Left lung (tissue), 14 donors: ENCODE measurements at places on chromosomes 6 and 20.

GRCh38 chr20:53052380-53052779, 80.2 kb downstream of the TSHZ2 start:
- DNase-seq: no peak

GRCh38 chr6:42148058-42148457, 5.6 kb upstream of the C6orf132 start:
- no peak for DNase-seq

DNA sequence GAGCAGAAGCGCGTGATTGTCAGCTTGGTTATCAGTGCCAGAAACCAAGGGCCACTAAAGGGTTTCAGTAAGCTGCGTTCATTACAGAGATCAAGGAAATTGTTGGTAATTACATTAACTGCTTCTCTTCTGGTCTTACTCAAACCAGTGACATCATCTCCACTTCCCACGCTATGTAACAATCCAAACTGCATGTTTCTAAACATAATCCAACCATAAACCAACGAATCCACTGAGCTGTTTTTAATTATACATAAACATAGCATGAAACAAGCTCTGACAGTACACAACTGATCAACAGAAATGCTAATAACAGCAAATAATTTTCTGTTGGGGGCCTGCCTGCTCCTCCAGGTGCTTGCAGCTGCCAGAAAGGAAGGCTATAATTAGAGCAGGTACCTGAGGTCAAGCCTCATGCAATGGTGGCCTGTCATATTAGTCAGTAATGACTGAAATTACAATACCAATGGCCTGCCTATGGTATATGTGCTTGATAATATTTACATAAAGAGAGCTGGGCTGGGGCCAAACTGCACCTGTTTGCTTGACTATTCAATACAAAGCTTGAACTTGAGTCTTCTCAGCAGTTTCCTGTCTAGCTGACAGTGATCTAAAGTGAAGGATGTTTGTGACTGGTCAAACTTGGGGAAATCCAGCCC, 40.1 kb downstream of the ILRUN start:
- peak; percentile 37 for DNase-seq

DNA sequence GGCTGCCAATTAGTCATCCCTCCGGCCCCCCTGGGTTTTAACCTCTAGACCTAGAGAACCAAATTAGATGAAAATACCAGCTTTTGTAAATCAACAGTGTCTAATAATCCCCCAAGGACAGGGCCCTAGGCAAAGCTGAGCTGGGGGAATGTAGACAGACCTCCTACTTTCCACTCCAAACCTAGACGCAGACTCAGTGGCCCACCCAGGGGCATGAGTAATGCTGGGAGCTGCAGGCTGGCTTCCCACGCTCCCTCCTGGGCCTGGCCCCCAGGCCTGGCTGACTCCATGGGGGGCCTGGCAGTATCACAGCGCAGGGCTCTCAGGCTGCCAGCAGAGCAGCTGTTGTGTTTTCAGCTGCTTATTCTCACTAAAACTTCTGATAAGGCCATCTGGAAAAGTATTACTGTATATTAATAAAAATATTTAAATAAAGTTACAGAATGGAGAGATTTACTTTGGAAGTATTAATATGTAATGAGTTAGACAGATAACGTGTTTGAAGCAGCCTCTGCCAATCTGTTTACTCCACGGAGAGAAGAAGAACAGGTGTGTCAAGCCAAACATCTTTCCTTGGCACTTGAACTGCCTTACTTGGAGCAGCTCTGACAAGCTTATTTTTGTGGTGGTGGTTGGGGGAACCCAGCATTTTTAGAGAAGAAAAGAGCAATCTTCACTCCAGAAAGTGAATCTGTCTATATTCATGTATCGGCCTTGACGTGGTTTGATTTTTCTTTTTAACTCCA, 144.0 kb upstream of the AGPAT4 start:
- DNase-seq: no peak

GRCh38 chr6:395432-396125, 4.0 kb downstream of the IRF4 start:
- no peak for DNase-seq

GRCh38 chr6:1802491-1803395, 193.0 kb downstream of the FOXC1 start:
- DNase-seq: no peak

DNA sequence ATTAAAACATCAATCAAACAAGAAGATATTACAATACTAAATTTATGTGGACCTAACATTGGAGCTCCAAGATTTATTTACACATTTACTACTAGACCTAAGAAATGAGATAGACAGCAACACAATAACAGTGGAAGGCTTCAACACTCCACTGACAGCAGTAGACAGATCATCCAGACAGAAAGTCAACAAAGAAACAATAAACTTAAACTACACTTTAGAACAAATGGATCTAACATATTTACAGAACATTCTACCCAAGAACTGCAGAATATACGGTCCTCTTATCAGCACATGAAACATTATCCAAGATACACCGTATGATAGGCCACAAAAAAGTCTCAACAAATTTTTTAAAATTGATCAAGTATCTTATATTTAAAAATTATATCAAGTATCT, 27.0 kb downstream of the SLC17A1 start:
- DNase-seq: no peak

DNA sequence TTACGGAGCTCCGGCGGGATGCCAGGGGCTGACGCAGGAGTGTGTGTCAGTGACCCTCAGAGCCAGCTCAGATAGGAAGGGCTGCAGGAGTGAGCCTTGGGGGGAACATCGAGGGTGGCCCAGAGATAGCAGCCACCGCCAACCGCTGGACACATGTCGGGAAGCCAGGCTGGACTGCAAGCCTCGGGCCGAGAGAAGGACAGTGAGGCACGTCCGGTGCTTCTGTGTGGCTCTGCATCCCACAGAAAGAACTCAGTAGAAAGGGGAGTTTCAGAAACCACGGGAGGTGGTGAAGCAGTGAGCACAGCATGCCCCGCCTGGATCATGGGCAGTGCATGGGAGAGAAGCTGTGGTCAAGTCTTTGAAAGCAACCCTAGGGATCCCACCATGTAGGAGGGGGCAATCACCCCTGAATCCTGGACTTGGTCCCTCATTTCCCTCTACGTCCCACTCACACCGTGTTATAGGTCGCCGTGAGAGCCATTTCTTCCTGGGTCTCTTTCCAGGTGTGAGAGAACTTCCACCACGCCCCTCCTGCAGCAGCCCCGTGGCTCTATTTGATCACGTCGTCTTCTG, 383.7 kb upstream of the CDH4 start:
- DNase-seq: no peak

DNA sequence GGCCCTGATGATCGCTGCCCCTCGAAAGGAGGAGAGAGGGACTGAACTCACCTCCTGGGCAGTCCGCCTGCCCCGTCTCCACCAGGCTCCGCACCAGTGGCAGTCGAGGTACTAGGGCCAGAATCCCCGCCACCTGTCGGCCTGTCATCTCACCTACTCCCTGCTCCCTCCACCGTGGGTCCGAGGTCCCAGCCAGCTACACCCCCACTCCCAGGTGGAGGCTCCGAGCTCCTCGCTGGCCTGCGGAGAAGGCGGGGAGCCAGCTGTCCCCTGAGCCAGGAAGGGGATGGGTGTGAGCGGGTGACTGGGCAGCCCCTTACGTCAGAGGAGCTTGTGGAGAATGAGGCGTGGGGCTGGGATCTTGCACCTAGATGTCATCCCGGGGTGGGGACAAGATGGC, 1066.5 kb upstream of the MANEA start:
- DNase-seq: no peak

DNA sequence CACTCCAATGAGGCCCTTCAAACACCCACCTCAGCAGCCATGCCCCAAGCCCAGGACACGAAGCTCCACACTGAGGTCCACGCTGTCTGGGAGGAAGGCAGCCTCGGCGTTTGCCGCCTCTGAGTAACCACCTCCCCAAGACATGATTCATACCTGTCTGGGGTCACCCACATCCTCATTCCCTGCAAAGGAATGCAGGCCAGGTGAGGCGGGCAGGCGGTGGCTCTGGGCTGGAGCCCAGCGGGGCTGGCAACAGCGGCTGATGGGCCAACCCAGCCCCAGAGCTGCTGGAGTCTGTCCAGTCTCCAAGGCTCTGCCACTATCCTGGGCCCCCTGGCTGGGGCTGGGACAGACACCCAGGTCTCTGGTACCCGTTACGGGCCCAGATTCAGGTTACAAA, 14.8 kb downstream of the PMEPA1 start:
- no peak for DNase-seq
